ENCODE measurements at places on chromosomes 7 and 10. TPM values are rescaled to one million over a fixed set of nuclear protein-coding genes. Genes with fewer than 3 reads are reported as not detected.

DNA sequence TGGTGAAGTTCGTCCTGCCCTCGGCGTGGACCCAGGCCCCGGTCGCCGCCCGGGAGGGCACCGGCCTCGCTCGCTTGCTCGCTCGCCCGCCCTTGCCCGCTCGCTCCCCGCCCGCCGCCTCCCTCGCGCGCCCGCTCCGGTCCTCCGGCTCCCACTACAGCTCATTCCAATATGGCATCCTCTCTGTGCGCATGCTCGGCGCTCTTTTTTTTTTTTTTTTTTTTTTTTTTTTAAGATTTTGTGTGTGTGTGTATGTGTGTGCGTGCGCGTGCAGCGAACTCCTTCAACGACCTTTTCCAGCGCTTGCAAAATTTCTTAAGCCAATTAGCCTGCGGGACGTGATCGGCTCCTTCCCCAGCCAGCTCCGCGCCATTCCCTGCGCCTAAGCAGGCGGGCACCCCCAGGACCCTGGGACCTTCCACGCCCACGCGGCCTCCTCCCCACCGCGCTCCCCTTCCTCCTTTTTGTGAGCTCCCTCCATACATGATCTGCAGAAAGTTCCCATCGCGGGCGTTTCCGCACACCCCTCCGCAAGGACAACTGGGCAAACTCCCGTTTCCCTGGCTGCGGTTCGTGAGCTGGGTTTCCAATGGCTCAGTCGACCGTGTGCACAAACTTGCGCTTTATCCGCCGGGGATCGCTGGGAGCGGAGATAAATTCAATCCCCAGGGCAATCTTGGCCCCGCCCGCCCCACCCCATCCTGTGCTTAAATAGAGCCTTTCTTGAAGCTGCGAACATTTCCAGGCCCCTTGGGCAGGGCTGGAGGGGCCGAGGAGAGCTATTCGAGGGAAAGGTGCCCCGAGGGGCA is at the start of gene SFMBT2:
TSS of gene SFMBT2 (minus strand) at position 173 of the 809 bp plus-strand sequence. CDS start 29,136 bp downstream, outside the sequence.
- H3K4me3 ChIP-seq: peak within 1 kb of the TSS; percentile 97
- H3K27me3 ChIP-seq: peaks cover 27% of the 10 kb centered on the region
- peak; percentile 46 for DNase-seq
- peak within 1 kb of the TSS; percentile 42 for H3K27ac ChIP-seq
- H3K4me1 ChIP-seq: peaks cover 20% of the 10 kb centered on the region

DNA sequence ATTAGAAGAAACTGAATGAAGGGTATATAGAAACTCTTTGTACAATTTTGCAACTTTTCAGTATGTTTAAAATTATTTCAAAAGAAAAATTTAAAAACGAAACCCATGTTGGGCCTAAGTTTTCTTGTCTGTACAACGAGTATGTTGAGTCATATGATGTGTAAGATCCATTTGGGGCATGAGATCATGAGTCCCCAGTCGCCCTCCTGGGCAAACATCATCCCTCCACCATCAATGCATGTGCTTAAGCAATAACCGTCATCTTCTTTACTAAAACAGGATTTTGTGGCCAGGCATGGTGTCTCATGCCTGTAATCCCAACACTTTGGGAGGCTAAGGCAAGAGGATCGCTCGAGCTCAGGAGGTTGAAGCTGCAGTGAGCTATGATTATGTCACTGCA is 54.2 kb upstream of the CDCA7L start:
- no peaks in the 10 kb centered on the region for H3K36me3 ChIP-seq
- H3K27ac ChIP-seq: no peak overlapping the region
- peaks cover 2% of the 10 kb centered on the region for H3K4me1 ChIP-seq
- H3K27me3 ChIP-seq: no peaks in the 10 kb centered on the region
- no peak overlapping the region for H3K4me3 ChIP-seq

ZNF394 gene
- 104 TPM for total RNA-seq

- no peaks in the 10 kb centered on the region for H3K27me3 ChIP-seq
- no peak for DNase-seq
- no peaks in the 10 kb centered on the region for H3K36me3 ChIP-seq
- no peak overlapping the region for H3K4me3 ChIP-seq
- H3K4me1 ChIP-seq: no peaks in the 10 kb centered on the region
- no peak overlapping the region for H3K27ac ChIP-seq
Observed at GRCh38 chr7:27991006-27991528, 189.5 kb downstream of the JAZF1 start.

CHN2 gene
- 6.6 TPM for total RNA-seq

DNA sequence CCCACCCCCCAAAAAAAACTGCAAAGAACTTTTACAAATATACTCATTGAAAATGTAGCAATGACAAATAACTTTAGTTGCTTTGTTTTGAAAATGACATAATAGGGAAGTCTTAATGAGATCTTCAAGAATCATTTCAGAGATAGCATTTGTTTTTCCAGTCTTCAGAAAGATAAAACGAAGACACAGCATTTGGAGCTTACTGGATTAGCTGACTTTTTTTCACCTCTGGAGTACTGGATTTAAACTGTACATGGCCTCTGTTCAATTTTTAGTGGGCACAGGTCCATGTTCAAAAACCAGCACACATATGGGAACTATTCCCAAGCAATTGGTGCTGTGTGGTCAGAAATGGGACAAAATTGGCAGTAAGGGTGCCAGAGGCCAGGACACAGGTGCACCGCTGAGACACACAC is 3.9 kb downstream of the RAB11FIP2 start:
- no peaks in the 10 kb centered on the region for H3K27me3 ChIP-seq
- no peak overlapping the region for H3K4me3 ChIP-seq
- H3K4me1 ChIP-seq: peaks cover 17% of the 10 kb centered on the region
- no peaks in the 10 kb centered on the region for H3K36me3 ChIP-seq

ARHGAP22 gene
- total RNA-seq: 0.55 TPM

GRCh38 chr7:28725045-28725642 is 233.0 kb downstream of the TRIL start:
- no peaks in the 10 kb centered on the region for H3K4me1 ChIP-seq
- H3K4me3 ChIP-seq: no peak overlapping the region
- no peaks in the 10 kb centered on the region for H3K27me3 ChIP-seq
- DNase-seq: no peak
- H3K36me3 ChIP-seq: no peaks in the 10 kb centered on the region
- H3K27ac ChIP-seq: no peak overlapping the region

CFTR gene
- not detected for total RNA-seq

CYP3A4 gene
- not detected for total RNA-seq

- no peak for DNase-seq
- H3K4me1 ChIP-seq: peaks cover 53% of the 10 kb centered on the region
- H3K27ac ChIP-seq: no peak overlapping the region
- H3K36me3 ChIP-seq: no peaks in the 10 kb centered on the region
- peak overlapping the region; percentile 62 for H3K4me3 ChIP-seq
Observed at GRCh38 chr7:128112781-128113221, 81.6 kb upstream of the LRRC4 start.

DNA sequence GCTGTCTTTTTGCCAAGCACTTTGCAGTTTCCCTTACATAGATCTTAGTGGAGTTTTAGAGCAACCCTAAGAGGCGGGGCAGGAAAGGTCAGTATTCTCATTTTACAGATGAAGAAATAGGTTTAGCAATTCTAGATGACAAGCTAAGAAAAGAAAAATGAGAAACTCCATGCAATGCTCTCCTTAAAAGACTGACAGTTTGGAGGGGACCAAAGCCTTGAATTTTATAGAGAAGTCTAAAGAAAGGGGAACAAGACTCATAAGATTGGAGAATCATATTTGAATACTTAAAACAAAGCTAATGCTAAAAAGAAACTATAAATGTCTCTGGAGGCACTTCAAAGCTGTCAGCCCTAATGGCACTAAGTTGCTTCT is 19.6 kb downstream of the CEP55 start:
- DNase-seq: no peak
- H3K4me3 ChIP-seq: no peak overlapping the region
- no peaks in the 10 kb centered on the region for H3K36me3 ChIP-seq
- no peak overlapping the region for H3K27ac ChIP-seq
- H3K27me3 ChIP-seq: no peaks in the 10 kb centered on the region
- no peaks in the 10 kb centered on the region for H3K4me1 ChIP-seq

DNA sequence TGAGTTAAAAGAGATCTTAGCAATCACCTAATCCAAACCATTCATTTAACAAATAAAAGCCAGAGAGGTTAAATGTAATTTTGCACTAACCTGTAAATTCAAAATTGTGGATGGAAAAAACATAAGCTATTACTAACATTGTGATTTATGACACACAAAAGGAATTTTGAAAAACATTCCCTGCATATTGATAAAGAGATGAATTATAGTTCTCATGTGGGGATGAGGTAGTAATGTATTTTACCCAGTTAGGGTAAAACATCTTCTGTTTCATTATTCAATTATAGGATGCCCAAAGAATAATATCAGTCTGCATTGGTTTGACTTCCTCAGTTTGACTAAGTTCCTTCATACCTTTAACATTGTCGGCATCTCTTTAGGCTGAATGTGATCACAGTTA is 561.3 kb downstream of the PHTF2 start:
- no peak for DNase-seq
- no peak overlapping the region for H3K27ac ChIP-seq
- no peaks in the 10 kb centered on the region for H3K27me3 ChIP-seq
- H3K4me3 ChIP-seq: no peak overlapping the region
- H3K36me3 ChIP-seq: no peaks in the 10 kb centered on the region

- H3K4me3 ChIP-seq: no peak overlapping the region
- no peaks in the 10 kb centered on the region for H3K36me3 ChIP-seq
- H3K4me1 ChIP-seq: no peaks in the 10 kb centered on the region
- H3K27ac ChIP-seq: no peak overlapping the region
- DNase-seq: no peak
- H3K27me3 ChIP-seq: no peaks in the 10 kb centered on the region
Observed at GRCh38 chr7:29040579-29040925, 82.4 kb upstream of the TRIL start.

- no peaks in the 10 kb centered on the region for H3K36me3 ChIP-seq
- no peak for DNase-seq
- H3K4me3 ChIP-seq: no peak overlapping the region
- H3K27me3 ChIP-seq: peaks cover 3% of the 10 kb centered on the region
Observed at GRCh38 chr7:28230261-28230660, 49.7 kb upstream of the JAZF1 start.

DNA sequence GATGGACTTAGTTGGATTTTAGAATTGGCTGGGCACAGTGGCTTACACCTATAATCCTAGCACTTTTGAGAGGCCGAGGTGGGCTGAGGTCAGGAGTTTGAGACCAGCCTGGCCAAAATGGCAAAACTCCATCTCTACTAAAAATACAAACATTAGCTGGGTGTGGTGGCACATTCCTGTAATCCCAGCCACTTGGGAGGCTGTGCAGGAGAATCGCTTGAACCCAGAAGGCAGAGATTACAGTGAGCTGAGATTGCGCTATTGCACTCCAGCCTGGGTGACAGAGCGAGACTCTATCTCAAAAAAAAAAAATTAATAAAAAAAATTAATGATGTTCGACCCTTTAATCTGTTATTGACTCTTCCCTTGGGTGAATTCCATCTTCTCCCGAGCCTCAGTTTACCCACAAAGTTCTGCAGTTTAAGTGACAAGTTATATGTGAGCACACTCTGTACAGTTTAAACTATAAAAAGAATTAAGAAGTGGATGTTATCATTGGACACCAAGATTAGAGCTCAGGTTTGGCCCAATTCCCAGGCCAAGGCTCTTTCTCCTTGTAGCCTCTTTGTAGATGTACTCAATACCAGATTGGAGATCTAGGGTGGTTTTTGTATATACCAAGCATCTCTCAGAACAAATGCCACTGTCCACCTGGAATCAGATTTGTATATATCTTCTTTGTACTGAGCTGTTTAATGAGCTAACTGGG is 15.0 kb downstream of the KAT6B start:
- H3K4me1 ChIP-seq: peaks cover 5% of the 10 kb centered on the region
- H3K27ac ChIP-seq: no peak overlapping the region
- no peak for DNase-seq
- no peak overlapping the region for H3K4me3 ChIP-seq

- H3K27ac ChIP-seq: no peak overlapping the region
- no peaks in the 10 kb centered on the region for H3K36me3 ChIP-seq
- H3K4me3 ChIP-seq: no peak overlapping the region
Observed at GRCh38 chr10:123761038-123761428, 94.9 kb downstream of the GPR26 start.

Data from T-cell (primary cell).